ENCODE measurements at places on chromosomes 6 and 20.

GRCh38 chr20:1467355-1468116, 887 bp upstream of the NSFL1C start:
- DNase-seq, result peak; percentile 36

DNA sequence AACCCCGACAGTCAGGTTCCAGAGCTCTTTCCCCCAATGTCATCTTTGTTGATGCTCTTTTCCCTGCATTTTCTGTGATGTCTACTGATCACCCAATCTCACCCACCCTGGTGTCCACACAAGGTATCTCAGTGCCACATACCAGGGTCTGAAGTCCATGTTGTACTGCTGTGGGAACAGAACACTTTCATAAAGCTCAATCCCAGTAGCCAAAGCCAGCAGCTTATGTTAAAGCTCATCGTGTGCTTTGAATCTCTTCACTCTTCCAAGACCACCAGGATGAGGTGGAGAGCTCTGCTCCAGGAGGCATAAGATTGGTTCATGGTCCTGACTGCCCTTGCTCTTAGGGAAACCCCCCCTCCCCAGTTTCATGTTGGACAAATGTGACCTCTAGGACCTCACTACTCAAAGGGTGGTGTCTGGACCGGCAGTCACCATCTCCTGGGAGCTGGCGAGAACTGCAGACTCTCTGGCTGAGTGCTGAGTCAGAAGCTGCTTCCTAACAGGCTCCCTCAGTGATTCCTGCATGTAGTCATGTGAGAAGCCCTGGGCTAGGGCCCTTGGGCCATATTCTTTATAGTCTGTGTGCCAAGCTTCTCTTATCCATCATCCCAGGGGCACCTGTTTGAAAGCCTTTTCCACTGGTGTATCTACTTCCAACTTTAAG, 13.4 kb upstream of the CPNE5 start:
- DNase-seq, result no peak

- no peak for DNase-seq
Observed at GRCh38 chr20:20849161-20849560, 136.7 kb upstream of the RALGAPA2 start.

DNA sequence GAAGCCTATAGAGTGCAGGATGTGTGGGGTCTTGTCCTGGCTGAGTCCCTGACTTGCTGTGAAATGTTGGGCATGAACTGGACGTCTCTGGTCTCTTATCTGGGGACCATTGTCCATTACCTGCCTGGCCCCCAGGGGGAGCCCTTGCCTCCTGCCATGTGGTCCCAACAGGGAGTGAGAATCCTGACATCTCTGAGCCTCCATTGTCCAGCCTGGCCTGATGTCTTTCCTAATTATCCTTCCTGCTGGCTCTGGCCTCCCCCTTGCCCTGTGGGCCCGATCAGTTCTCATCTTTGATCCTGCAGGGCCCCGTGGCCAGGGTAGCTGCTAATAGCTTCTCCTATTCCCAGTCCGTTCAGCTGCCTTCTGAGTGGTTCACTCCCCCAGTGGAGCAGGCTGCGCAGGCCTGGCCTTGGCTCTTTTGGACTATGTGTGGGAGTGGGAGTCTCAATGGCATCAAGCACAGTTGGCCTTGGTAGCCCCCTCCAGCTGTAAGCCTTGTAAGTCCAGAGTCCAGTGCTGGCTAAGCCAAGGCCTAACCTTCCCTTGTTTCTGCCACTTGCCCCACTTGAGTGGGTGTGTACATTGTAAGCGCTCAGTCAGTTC, 77.9 kb upstream of the RALY start:
- DNase-seq, result peak; percentile 58

DNA sequence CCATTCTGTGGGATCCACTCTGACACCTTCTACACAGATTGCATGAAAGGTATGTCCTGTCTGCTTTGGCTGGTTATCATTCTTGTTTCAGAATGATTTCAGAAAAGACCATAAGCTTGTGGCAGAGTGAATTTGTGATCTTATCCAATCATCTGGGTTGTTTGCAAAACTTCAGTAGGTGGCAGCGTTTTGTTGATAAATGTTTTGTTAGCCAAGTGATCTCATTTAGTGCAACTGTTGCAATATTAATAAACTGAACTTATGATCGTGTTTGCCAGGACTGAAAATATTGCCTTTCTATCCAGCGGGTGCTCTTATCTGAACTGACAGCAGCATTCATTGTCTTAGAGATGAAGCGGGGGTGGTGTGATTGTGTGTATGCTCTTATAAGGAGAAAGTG, 613.2 kb upstream of the NOX3 start:
- DNase-seq, result no peak

- no peak for DNase-seq
Observed at GRCh38 chr6:21263531-21264287, 329.8 kb upstream of the SOX4 start.

DNA sequence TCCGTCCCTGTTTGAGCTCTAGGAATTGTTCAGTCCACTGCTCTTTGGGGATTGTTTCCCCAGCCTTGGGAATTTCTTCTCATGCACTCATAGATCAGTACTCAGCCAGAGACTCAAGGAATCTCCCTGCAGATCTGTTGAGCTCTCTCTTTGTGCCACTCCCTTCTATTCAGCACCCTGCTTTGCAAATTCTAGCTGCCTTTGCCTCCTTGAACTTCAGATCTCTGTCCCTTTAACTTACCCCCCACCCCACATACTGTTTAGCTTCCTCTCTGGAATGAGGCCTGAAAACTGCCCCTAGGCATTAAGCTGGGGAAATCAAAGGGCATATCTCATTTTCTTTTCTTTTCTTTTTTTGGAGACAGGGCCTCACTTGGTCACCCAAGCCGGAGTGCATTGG, 30.5 kb downstream of the QRSL1 start:
- DNase-seq, result no peak
